Stomach (tissue), 19 donors: ENCODE measurements at places on chromosomes 1 and 21. TPM values are rescaled to one million over a fixed set of nuclear protein-coding genes. Genes with fewer than 3 reads are reported as not detected.

GRCh38 chr1:14968251-14968851 lies 185.2 kb upstream of the TMEM51 start:
- H3K27ac ChIP-seq = peak overlapping the region; percentile 45
- DNase-seq = no peak
- H3K4me3 ChIP-seq = no peak overlapping the region
- no peaks in the 10 kb centered on the region for H3K27me3 ChIP-seq
- H3K4me1 ChIP-seq = peaks cover 36% of the 10 kb centered on the region

DNA sequence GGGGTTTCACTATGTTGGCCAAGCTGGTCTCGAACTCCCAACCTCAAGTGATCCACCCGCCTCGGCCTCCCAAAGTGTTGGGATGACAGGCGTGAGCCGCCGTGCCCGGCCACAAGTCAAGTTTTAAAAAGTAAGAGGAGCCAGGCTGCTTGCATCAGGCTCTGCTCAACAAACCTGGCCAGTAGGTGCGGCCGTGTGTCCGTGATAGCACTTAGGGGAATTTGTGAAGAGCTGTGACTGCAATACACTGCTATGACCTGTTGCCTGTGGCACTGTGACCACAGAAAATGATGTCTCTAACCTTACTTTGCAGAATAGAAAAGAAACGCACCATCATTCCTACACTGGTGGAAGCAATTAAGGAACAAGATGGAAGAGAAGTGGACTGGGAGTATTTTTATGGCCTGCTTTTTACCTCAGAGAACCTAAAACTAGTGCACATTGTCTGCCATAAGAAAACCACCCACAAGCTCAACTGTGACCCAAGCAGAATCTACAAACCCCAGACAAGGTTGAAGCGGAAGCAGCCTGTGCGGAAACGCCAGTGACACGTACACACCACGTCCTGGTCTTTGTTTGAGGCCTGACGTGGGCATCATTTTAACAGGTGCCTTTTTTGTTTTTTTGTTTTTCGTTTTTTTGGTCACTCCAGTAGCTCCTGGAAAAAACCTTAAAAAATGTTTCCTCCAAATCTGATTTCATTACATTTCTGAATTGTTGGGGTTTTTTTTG lies 16.7 kb downstream of the C1orf174 start:
- H3K27me3 ChIP-seq = no peaks in the 10 kb centered on the region
- DNase-seq = no peak
- H3K4me3 ChIP-seq = no peak overlapping the region
- H3K36me3 ChIP-seq = peaks cover 89% of the 10 kb centered on the region
- no peaks in the 10 kb centered on the region for H3K4me1 ChIP-seq
- H3K27ac ChIP-seq = no peak overlapping the region

The SH3BGR gene
- total RNA-seq = 16.5 TPM

DNA sequence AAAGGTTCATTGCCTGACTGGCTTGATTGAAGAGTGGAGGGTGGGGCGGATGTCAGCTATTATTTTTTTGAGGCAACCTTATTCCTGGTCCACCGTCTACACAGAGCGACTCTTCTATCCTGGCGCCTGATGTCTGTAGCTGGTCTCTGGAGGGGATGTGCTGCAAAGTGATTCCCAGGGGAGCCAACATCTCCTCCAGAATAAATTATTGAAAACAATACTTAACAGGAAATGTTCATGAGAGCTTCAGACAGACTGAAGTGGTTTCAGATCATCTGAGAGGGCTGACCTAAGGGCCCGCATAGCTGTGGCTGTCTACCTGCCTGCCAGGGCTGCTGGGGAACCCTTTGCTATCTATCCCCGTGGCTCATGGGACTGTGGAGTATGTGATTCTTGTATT lies 66.7 kb downstream of the TEX35 start:
- H3K27me3 ChIP-seq = no peaks in the 10 kb centered on the region
- no peak for DNase-seq
- no peak overlapping the region for H3K27ac ChIP-seq
- no peak overlapping the region for H3K4me3 ChIP-seq

DNA sequence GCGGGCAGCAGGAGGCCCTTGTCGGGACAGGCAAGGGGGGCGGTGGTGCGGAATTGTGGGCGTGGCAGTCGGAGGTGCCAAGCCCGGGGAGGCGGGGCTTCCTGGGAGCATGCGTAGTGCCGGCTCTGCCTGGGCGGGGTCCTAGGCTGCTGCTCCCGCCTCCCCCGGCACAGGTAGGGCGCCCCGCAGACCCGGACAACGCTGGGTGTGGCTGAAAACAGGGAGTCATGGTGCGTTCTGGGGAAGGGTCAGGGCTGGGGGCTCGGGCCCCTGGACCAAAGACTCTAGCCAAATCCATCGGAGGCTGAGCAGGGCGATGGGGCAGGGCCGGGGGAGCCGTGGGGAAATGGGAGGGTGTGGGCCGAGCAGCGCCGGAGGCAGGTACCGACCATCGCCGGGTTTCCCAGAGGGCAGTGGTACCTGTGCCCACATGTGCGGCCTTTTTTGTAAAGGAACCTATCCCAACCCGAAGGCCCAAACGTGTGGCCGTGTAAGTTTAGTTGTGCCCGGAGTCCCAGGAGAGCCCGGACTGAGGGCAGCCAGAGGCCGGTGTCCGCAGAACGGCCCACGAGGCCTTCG lies 231.9 kb downstream of the SDCCAG8 start:
- no peak overlapping the region for H3K4me3 ChIP-seq
- no peak for DNase-seq
- peaks cover 31% of the 10 kb centered on the region for H3K4me1 ChIP-seq
- no peak overlapping the region for H3K27ac ChIP-seq
- H3K36me3 ChIP-seq = peaks cover 22% of the 10 kb centered on the region
- no peaks in the 10 kb centered on the region for H3K27me3 ChIP-seq

DNA sequence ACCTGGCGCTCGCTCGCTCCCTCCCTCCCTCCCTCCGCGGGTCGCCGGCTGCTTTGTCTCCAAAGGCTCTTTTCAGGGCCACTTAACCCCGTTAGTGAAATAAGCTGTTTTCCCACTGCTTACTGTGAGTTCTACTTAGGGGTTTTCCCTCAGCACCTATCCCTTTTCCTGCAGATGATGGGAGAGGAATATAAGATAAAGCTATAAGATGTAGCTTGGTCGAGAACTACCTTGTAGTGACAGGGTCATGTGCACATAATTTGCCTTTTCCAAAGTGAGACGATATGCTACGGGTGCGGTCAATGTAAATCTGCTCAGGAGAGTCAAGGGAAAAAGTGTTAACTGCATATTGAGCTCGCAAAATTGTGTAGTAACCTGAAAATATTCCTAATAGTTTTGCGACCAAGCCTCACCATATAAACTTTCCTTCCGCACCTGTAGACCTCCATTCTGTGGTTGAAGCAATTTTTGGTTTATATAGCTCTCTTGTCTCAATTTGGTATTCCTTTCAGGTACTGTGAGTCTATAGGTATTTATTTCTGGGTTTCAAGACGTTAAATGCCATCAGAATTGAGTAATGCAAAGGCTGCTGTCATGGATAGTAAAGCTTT lies 55.8 kb upstream of the BOLA1 start:
- H3K4me3 ChIP-seq = peak overlapping the region; percentile 49
- H3K36me3 ChIP-seq = no peaks in the 10 kb centered on the region
- H3K27me3 ChIP-seq = no peaks in the 10 kb centered on the region
- peak; percentile 49 for DNase-seq

GRCh38 chr1:183687546-183688304 lies 34.6 kb upstream of the APOBEC4 start:
- DNase-seq = no peak
- no peaks in the 10 kb centered on the region for H3K27me3 ChIP-seq
- H3K4me1 ChIP-seq = no peaks in the 10 kb centered on the region
- no peaks in the 10 kb centered on the region for H3K36me3 ChIP-seq
- H3K4me3 ChIP-seq = no peak overlapping the region
- no peak overlapping the region for H3K27ac ChIP-seq

DNA sequence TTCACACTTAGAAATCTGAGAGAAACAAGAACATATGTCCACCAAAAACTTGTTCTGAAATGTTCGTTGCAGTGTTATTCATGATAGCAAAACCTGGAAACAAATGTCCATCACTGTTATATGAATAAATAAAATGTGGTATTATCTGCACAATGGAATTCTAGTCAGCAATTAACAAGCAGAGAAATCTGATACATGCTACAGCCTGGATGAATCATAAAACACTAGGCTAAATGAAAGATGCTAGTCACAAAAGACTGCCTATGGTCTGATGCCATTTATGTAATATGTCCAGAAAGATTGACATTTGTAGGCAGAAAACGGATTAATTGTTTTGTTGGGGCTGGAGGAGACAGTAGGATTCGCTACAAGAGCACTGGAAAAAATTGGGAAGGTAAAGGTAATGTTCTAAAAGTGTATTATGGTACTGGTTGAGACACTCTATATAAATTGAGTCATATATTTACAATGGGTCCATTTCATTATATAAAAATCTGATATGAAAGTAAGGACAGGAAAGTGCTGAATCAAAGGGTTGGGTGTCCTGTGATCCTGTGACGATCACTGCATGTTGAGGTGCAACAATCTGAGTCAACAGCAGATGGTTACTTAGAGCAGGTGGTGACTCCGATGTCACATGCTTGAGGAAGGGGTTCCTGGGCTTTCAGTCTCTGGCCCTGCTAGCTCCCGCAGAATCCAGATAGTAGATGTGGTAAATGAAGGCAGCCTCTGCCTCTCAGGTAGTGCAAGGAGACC lies 102.1 kb upstream of the NBPF4 start:
- no peak overlapping the region for H3K4me3 ChIP-seq
- H3K4me1 ChIP-seq = no peaks in the 10 kb centered on the region
- DNase-seq = no peak

GRCh38 chr1:165903672-165904071 lies 76.3 kb downstream of the UCK2 start:
- H3K27ac ChIP-seq = no peak overlapping the region
- H3K27me3 ChIP-seq = no peaks in the 10 kb centered on the region
- peaks cover 48% of the 10 kb centered on the region for H3K36me3 ChIP-seq

The NPHS2 gene
- total RNA-seq = 0.55 TPM

DNA sequence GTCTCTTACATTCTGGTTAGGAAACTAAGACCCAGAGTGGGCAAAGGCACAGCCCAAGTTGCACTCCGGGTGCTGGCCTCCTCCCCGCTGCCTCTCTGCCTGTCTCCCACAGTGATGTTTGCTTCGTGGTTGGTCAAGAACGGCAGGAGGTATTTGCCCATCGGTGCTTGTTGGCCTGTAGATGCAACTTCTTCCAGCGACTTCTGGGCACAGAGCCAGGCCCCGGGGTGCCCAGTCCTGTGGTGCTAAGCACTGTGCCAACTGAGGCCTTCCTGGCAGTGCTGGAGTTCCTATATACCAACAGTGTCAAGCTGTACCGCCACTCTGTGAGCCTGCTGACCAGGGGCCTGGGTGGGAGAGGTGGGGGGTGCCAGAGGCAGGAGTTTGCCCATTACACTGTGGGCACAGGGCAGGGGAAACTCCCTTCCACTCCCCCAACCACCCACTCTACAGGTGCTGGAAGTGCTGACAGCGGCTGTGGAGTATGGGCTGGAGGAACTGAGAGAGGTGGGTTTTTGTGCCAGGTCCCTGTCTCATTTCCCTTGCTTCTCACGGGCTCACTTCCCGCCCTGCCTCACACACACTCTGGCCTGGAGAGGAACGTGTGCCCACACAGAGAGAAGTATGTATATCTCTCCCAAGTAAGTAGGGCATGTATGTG lies 1.9 kb downstream of the BTBD19 start:
- H3K4me3 ChIP-seq = no peak overlapping the region
- peak overlapping the region; percentile 99 for H3K27ac ChIP-seq
- no peaks in the 10 kb centered on the region for H3K27me3 ChIP-seq

DNA sequence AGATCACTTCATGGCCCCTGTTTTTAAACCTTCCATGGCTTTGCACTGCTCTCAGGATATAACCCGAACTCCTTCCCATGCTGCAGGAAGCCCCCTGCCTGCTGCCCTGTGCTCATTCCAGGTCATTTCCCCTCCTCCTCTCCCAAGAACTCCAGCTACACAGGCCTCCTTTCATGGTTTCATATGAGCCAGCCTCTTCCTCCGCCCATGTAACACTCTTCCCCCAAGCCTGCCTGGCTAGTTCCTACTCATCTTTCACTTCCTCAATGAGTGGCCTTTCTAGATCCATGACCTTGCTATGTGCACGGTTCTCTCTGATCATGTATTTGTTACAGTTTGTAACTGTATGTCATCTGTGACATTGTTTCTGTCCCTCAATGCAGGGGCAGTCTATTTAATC lies 3.1 kb upstream of the NCF2 start:
- no peaks in the 10 kb centered on the region for H3K27me3 ChIP-seq
- H3K4me3 ChIP-seq = no peak overlapping the region
- no peak overlapping the region for H3K27ac ChIP-seq

The KMO gene
- total RNA-seq = not detected

The AK4 gene
- 26.8 TPM for total RNA-seq

- DNase-seq = no peak
- H3K27ac ChIP-seq = no peak overlapping the region
- H3K4me3 ChIP-seq = no peak overlapping the region
- H3K36me3 ChIP-seq = peaks cover 96% of the 10 kb centered on the region
These were observed 28.3 kb downstream of the NUP133 start for GRCh38 chr1:229479660-229480399.

DNA sequence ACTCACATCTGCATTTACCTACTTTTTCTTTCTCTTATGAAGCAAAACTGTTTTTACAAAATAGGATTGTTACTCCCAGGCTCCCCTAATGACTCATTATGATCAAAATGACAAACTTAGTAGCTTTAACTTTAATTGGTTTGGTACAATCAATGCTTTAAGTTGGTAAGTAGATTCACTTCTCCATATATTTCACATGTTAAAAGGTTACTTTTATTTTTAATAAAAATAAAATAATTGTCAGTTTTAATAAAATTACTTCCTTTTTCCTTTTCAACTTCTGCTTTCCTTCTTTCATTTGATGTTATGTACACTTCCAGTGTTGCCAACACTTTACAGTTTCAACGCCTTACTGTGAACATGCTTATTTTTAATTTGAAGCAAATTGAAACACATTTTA lies 477.6 kb downstream of the SETD4 start:
- no peak overlapping the region for H3K27ac ChIP-seq
- no peak overlapping the region for H3K4me3 ChIP-seq
- H3K27me3 ChIP-seq = peaks cover 3% of the 10 kb centered on the region
- DNase-seq = no peak
- H3K4me1 ChIP-seq = no peaks in the 10 kb centered on the region

The TNNT2 gene
- total RNA-seq = not detected

GRCh38 chr1:158037866-158038359 lies 44.5 kb downstream of the KIRREL1 start:
- no peaks in the 10 kb centered on the region for H3K27me3 ChIP-seq
- no peak overlapping the region for H3K4me3 ChIP-seq
- H3K27ac ChIP-seq = no peak overlapping the region
- H3K4me1 ChIP-seq = peaks cover 5% of the 10 kb centered on the region
